ENCODE measurements at places on chromosomes 1 and 21.

DNA sequence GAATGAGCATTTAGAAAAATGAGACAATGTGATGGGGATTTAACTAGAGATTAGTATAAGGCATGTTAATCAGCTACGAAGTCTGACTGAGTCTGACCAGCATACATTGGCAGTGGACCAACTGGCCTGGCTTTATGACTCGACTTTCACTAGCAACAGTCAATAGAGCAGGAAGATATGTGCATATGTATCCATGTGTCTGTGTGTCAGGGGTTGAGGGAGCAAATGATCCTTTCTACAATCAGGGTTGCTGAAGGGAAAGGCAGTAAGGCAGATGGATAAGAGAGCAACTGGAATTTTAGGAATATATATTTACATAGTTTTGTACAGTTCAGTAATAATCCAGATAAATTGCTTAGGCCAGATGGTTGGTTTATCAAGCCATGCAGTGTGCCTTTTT is 645.6 kb downstream of the PLA2G4A start:
- H3K4me1 ChIP-seq: no peaks in the 10 kb centered on the region
- H3K36me3 ChIP-seq: no peaks in the 10 kb centered on the region
- H3K4me3 ChIP-seq: no peak overlapping the region
- no peak for DNase-seq

DNA sequence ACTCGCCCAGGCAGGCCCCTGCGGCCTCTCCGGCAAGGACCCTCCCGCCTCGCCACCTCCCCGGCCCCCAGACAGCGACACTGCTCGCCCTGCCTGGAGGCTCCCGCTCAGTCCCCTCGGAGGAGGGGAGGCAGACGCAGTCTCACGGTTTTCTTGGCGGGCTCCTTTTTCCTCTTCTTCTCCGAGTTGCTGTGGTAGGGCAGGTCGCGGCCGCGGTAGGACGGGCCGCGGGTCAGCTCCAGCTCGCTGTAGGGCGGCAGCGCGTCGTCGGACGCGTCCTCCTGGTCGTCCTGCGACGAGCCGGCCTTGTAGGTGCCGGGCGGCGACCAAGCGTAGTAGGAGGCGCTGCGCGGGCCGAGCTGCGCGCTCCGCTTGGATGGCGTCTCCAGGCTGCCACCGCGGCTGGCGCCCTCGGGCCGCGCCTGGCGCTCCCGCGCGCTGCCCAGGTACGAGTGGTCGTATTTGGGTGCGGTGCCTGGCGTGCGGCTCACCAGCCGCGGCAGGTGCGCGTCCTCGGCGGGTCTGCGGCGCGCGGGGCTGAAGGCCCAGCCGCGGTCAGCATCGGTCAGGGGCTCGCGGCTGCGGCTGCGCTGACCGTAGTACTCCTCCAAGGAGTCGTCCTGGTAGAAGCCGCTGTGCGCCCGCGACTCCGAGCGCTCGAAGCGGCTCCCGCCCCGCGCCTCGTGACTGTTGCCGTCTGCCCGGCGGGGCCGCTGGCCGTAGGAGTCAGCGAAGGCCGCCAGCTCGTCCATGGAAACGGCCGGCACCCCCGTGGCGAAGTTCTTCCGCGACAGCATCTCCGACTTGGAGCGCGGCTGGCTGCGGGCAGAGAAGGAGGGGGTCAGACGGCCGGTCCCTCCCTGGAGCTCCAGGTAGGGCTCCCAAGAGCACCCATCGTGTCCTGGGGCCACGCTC is 44.8 kb upstream of the TADA1 start:
- no peak overlapping the region for H3K27ac ChIP-seq
- no peak overlapping the region for H3K4me3 ChIP-seq
- peaks cover 11% of the 10 kb centered on the region for H3K4me1 ChIP-seq
- no peaks in the 10 kb centered on the region for H3K36me3 ChIP-seq
- peaks cover 59% of the 10 kb centered on the region for H3K27me3 ChIP-seq
- no peak for DNase-seq

DNA sequence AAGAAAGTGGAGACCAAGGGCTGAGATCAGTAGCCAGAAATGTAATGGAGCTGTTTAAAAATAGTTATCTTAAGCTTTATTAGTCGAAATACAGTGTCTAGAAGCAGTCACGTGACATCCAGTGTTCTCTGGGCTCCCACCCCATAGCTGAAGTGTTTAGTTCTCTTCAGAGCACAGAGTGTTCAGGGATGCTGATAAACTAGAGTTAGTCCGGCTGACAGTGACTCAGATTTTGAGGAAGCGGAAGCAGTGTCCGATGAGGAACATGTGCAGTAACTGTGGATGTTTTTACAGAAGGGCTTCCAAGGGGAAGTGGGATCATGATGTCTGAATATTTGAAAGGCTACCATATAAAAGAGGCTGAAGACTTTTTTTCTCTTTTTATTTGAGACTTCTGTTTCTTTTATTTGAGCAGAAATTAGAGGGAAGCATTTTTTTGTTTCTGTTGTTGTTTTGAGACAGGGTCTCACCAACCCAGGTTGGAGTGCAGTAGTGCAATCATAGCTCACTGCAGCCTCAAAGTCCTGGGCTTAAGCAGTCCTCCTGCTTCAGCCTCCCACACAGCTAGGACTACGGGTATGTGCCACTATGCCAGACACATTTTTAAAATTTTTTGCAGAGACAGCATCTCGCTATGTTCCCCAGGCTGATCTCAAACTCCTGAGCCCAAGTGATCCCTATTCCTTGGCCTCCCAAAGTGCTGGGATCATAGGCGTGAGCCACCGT is 124.2 kb downstream of the GALNT2 start:
- DNase-seq: peak; percentile 74
- no peak overlapping the region for H3K4me3 ChIP-seq
- peaks cover 36% of the 10 kb centered on the region for H3K36me3 ChIP-seq
- H3K27ac ChIP-seq: peak overlapping the region; percentile 44
- peaks cover 5% of the 10 kb centered on the region for H3K4me1 ChIP-seq

- H3K27me3 ChIP-seq: no peaks in the 10 kb centered on the region
- H3K4me3 ChIP-seq: no peak overlapping the region
- DNase-seq: peak; percentile 59
- no peak overlapping the region for H3K27ac ChIP-seq
Measured at GRCh38 chr1:225849925-225850324, 32.3 kb downstream of the TMEM63A start.

DNA sequence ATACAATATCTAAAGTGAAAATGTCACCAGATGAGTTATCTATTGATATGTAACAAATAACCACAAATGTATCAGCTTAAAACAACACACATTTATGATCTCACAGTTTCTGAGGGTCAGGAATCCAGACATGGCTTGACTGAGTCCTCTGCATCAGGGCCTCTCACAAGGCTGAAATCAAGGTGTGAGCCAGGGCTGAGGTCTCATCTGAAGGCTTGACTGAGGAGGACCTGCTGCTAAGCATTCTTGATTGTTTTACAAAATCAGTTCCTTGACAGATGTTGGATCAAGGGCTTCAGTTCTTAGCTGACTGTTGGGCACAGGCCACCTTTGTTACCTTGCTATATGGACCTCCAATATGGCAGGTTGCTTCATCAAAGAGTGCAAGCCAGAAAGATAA is 483.7 kb downstream of the CAMTA1 start:
- H3K27me3 ChIP-seq: peaks cover 3% of the 10 kb centered on the region
- no peaks in the 10 kb centered on the region for H3K4me1 ChIP-seq
- no peaks in the 10 kb centered on the region for H3K36me3 ChIP-seq
- no peak overlapping the region for H3K4me3 ChIP-seq
- H3K27ac ChIP-seq: no peak overlapping the region

Data from K562 (cell line).